Transverse colon (tissue), 4 donors: ENCODE measurements at places on chromosomes 16 and 17. TPM values are rescaled to one million over a fixed set of nuclear protein-coding genes. Genes with fewer than 3 reads are reported as not detected.

Gene NOL11
- 31.4 TPM for total RNA-seq

Gene IL17C
- not detected for total RNA-seq

Gene FOXN1
- 0.32 TPM for total RNA-seq

Gene CTRB2
- total RNA-seq: not detected

Gene TMEM204
- total RNA-seq: 15.9 TPM

Gene PDP2
- 7.3 TPM for total RNA-seq

Gene KRTAP16-1
- total RNA-seq: not detected

Gene ENPP7
- not detected for total RNA-seq

Gene COL1A1
- 210 TPM for total RNA-seq

Gene SLC6A2
- not detected for total RNA-seq

Gene PKMYT1
- not detected for total RNA-seq
